ENCODE measurements at places on chromosomes 2 and 18.
A peak's percentile ranks its signal among the peaks of the same experiment; 100 is the strongest.

DNA sequence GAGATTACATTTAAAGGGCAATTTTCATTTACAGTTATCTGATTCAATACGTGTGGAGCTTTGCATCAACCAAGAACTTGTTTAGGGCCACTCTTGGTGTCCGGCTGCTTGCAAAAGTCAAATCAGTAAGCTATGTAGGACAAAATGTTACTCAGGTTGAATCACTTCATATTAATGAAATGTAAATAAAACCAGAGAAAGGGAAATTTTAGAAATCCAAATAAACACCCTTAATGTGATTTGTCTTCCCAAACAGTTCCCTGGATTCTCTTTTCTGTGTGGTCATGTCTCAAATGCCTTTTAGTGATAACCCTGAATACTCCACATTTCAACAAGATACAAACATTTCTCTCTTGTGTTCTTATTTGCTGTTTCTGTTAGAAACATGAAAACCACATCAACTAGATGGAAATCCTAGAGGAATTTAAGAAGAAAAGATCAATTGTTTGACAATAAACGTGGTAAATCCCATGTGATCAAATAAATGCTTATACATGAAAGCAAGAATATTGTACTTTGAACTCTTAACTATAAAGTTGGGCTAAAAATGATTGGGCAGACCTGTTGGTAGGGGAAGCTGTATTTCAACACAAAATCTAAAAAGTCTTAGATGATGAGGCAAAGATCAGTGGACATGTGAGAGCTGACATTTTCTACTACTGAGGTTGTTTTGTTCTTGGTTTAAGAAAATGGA lies 101.3 kb downstream of the CDC42EP3 start:
- no peak for DNase-seq

GRCh38 chr2:111923276-111923804 lies 24.9 kb downstream of the MERTK start:
- no peak for DNase-seq

DNA sequence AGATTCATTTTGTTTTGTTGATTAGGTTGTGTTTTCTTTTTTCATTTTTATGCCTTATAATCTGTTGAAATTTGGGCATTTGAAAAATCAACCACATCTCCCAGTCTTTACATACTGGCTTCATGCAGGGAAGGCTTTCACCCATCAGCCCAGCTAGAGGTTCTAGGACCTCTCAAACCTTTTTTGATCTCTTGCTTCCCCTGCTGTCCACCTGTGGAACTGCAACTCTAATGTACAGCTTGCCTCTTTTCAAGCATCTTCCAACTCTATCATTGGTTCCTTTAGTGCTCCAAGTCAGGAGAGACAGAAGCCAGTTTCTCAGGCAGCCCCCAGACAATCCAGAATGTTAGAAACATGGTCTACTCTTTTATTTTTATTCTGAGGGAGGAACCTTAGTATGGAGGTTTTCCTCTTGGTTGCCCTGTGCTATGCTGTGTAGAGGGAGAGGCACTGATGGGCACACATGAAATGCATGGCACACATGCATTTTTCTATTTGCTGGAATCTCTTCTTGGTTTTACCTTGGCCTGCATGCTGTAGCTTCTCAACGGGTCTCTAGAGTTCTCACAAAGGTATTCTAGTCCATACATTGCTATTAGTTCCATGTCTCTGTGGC lies 107.2 kb upstream of the L3MBTL4 start:
- peak; percentile 6 for DNase-seq

- DNase-seq = no peak
Measured at GRCh38 chr2:165469417-165469816, at the start of gene CSRNP3. CSRNP3 (plus strand) TSS chr2:165469698; CDS start chr2:165595066, 125,368 bp downstream.

- no peak for DNase-seq
Measured at GRCh38 chr2:6024784-6025183, 332.6 kb downstream of the SOX11 start.

DNA sequence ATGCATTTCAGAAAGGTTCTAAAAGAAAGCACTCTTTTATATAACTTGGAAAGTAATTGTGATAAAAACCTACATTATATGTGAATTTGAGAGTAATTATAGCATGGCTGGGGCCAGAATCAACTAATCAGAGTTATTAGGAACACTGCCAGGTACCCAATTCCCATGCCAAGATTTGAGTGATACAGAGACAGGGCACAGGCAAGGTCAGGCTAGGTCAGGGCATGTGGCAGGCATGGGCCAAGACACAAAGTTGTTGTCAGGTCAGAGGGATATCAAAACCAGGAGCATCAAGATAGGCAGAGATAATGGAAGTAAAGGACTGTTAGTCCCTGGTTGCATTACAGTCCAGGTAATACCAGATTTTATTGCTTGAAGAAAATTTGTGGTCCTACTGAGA lies 87.4 kb downstream of the MYO3B start:
- DNase-seq = no peak

GRCh38 chr2:67485431-67485830 lies 88.3 kb downstream of the ETAA1 start:
- no peak for DNase-seq

GRCh38 chr18:79507076-79507545 lies 111.4 kb downstream of the NFATC1 start:
- DNase-seq = no peak

DNA sequence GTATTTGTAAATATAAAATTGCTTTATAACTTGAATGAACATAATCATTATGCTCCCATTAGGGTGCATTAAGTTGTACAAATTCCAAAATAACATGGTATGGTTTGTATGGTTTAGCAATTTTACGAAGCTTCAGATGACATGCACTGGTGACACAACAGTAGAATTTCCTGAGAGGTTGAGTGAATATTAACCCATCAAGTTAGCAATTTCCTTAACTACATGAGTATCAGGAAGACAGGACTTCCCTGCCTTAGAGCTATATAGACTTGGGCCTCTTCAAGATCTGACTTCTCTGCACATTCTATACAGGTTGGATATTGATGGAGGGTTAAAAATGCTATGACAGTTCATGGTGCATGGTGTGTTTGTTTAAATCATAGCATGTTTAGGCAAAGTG lies 60.2 kb downstream of the ZC3H6 start:
- no peak for DNase-seq

- no peak for DNase-seq
Measured at GRCh38 chr2:164028814-164029534, 293.2 kb upstream of the FIGN start.

GRCh38 chr2:30872797-30873196 lies 65.6 kb upstream of the CAPN13 start:
- no peak for DNase-seq

DNA sequence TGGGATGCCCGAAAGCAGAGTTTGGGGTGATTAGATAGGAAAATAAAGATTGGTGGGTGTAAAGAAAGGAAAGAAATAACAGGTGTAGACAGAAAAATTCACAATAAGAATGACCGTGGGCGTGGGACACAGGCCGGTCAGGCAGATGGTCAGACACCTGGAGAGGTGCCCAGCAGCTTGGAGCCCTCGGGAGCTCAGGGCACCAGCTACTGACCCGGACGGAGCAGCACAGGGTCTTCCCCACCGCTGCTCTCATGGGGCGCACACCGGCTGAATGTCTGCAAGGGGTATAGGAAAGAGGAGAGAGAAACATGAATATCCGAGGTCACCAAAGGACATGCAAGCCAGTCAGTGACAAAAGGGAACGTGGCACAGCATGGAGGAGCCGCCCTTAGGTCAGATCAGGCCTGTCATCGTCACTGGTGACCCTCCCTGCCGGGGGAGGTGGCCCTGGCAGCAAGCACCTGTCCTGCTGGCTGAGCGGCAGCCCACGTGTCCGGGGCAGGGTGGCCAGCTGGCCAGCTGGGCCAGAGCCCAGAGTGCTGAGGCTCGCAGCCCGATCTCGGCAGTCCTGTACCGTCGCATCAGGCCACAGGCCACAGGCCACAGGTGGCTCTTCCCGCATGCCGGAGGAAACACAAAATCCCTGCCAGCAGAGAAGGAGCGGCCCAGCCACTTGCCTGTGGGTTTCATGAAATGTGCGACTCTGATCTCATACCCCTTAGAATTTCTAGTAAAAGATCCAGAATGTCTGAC lies 112.0 kb upstream of the NDUFV2 start:
- DNase-seq = no peak
